Mesenchymal stem cell (in vitro differentiated cells and primary cell): ENCODE measurements at places on chromosomes 4 and X.
A peak's percentile ranks its signal among the peaks of the same experiment; 100 is the strongest.

GRCh38 chr4:82784681-82785610 lies 13.7 kb downstream of the SCD5 start:
- DNase-seq, result peak; percentile 31

DNA sequence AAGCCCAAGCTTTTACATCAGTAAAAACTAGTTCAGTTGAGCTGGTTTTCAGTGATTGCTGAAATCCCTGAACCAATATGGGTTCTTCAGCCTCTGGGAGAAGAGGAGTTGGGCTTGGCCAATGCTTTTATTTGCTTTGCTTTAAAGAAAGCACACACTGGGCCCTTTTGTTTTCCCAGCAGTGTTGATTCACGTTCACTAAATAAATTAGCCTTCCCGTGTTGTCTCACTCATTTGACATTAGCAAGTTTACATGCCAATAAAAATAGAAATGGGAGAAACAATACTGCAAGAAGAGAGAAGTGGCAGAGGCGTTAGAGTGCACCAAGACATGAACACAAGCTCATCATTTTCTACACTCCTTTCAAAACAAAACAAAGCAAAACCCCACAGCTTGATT lies 136.2 kb downstream of the SHROOM3 start:
- no peak for DNase-seq

DNA sequence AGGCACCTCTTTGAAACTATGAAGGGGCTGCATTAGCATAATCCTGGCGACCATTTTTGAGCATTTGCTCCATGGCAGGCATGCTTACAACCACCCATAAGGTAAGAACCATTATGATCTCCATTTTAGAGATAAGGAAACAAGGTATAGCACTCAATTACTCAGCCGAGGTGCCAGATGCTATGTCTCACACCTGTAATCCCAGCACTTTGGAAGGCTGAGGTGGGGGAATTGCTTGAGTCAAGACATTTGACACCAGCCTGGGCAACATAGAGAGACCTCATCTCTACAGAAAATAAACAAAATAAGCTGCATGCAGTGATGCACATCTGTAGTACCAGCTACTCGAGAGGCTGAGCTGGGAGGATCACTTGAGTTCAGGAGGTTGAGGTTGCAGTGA lies 43.6 kb downstream of the TIGD4 start:
- no peak for DNase-seq

GRCh38 chr4:144989306-144989705 lies 108.7 kb downstream of the ANAPC10 start:
- DNase-seq, result no peak

DNA sequence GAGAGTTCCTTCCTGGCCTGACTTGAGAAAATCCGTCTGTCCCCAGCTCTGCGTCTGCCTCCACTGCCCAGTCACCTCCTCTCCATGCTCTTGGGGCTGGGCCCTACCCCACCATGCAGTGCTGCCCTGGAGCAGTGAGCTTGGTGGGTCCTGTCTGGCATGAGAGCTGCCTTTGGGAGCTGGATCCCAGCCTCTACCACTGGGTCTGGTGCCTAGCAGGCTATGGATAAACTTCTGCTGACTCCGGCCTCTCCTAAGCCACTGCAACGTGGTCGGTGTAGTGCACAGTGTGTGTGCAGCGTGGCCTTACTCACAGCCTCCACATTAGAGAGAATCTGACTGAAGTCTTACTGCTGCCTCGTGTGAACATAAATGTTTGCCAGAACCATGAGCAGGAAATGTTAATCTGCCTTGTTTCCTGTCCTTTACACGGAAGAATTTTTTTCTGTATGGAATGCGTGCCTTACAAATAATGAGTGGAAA lies 47.6 kb downstream of the HTT start:
- peak; percentile 94 for DNase-seq

DNA sequence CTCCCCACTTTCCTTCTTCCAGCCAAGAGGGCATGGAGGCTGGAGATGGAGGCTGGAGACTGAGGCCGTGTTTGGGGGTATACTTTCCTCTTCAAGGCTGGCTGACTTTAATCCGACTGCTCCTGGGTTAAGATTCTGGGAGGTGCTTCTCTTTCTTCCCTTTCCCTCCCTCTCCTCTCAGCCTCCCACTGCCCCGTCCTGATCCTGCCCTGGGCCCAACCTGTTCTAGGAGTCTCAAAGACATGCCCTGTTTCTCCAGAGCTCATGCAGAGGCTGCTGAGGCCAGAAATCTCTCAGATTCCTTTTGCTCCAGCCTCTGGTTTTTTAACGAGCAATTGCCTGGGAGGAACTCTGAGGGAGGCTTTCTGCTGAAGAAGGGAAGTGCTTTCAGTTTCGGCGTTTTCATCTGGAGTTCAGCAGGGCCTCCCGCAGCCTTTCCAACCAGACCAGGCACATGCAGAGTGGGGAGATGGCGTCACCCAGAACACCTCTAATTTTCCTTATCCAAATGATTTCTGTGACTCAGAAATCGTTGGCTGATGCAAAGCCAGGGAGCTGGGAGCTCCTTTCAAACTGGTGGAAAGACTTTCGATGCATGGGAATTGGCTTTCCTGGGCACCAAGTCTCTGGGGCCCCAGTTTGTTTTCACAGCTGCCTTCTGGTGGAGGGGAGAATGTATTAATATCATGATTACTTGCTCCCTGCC lies 34.5 kb upstream of the FAM9C start:
- peak; percentile 85 for DNase-seq

- DNase-seq, result no peak
These were observed 1237.1 kb downstream of the PCDH19 start for GRCh38 chrX:99172958-99173357.

DNA sequence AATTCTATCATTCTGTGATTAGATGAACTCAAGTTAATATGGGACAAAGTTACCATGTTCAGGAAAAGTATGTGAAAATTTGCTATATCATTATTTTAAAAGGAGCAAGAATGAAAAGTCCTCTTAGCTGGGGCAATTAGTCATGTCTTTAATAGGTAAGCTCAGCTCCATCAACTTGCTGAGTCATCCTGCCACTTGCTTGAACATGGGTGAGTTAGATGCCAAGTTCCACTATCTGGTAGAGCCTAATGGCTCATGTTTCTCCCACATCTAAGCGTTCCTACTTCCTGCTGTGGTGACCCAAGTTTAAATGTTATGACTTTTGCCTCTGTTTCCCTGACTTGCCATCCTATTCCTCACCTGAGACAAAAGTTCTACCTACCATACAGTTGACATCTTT lies 276.8 kb downstream of the ZNF674 start:
- no peak for DNase-seq

DNA sequence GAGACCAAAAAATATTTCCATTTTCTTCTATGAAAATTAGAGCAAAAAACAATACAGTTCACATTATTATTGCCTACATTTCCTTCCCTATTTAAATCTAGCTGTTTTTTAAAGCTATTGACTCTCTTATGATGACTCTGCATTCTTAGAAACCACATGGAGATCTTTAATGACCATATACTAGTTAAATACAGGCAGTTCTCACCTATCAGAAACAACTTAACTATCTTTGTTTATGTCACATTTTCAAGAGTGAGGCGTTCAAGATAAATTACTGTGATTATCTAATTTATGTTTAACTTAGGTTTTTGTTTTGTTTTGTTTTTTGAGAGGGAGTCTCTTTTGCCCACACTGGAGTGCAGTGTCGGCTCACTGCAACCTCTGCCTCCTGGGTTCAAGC lies 3.0 kb downstream of the CISD2 start:
- DNase-seq, result peak; percentile 29

- no peak for DNase-seq
These were observed 45.4 kb downstream of the SCD5 start for GRCh38 chr4:82753238-82753637.
